Posterior vena cava (tissue), 2 donors: ENCODE measurements at places on chromosomes 2 and 18. TPM values are rescaled to one million over a fixed set of nuclear protein-coding genes. Genes with fewer than 3 reads are reported as not detected.

DNA sequence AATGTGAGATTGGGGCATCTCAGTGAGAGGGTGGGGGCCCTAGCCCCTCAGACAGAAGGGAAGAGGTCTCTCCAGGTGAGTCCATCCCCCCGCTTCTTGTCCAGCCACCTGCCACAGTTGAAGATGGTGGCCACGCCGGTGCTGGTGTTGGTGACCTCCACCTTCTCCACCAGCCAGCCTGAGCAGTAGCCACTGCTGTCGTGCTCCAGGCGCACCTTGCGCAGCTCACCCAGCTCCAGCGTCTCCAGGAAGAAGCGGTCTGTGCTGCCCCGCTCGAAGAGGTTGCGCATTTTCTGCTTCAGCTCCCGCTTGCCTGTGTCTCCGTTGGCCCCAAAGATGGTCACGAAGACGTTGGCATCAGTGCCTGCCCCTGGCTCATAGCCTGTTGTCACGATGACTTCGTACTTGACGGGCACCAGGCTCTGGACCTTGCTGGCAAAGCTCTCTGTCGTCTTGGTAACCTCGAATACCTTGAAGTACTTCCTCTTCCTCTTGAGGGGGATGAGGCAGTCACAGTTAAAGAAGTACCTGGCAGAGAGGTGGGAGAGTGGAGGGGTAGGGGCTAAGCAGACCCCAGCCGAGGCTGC lies 179.5 kb downstream of the LOXHD1 start:
- DNase-seq: peak; percentile 81

PIEZO2 gene
- total RNA-seq: 7.5 TPM

- no peak for DNase-seq
These were observed 4.0 kb downstream of the VAMP5 start for GRCh38 chr2:85588236-85588635.

- peak; percentile 91 for DNase-seq
These were observed 22.2 kb downstream of the FAP start for GRCh38 chr2:162221064-162221463.

- DNase-seq: no peak
These were observed 140.8 kb upstream of the ZFP36L2 start for GRCh38 chr2:43367012-43367782.

GMPPA gene
- total RNA-seq: 42.8 TPM

- no peak for DNase-seq
These were observed 8.4 kb upstream of the PRKCE start for GRCh38 chr2:45643095-45643494.

NEU2 gene
- not detected for total RNA-seq

GRCh38 chr2:38685116-38685735 lies 19.3 kb downstream of the GALM start:
- no peak for DNase-seq

SERPINB10 gene
- not detected for total RNA-seq

SCN9A gene
- total RNA-seq: 2.5 TPM

- DNase-seq: no peak
These were observed 905 bp downstream of the TTLL4 start for GRCh38 chr2:218711550-218711929.

AGXT gene
- total RNA-seq: not detected

DNA sequence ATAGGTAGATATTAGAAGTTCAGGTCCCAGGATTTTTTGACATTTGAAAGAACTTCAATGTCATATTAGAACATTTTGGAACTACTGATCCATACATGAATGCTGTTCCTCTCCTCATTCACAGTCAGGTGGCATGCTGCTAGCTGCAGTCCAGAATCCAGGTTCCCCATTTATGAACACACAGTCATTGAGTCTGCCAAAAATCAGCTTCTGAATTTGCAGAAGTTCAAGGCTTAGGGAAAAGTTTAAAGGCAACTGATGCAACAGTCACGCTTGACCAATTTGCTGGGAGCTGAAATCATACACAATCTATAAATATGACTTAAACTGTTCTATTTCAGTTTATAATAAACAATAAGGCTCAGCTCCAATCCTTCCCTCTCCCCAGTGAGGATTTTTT lies 17.3 kb upstream of the TTR start:
- no peak for DNase-seq

- no peak for DNase-seq
These were observed 160.9 kb downstream of the BAZ2B start for GRCh38 chr2:159455330-159455918.

STARD6 gene
- not detected for total RNA-seq

GRCh38 chr2:46299365-46300263 lies 2.4 kb downstream of the EPAS1 start:
- DNase-seq: peak; percentile 91

DNA sequence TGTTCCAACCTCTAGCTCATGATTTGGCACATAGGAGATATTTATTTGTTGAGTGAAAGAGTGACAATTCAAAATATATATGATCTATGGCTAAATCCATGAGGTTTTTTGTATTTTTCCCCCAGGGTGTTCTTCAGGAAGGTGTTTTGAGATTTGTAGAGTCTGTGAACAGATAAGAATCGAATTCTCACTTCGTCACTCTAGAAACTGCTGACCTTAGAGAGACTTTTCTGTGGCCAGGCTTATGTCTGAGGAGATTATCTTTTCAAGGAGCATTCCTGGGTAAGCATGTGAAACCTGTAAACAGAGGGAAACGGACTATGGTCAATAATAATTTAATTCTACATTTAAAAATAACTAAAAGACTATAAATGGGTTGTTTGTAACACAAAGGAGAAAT lies 849 bp upstream of the ITGB6 start:
- DNase-seq: no peak

- no peak for DNase-seq
These were observed 39.8 kb downstream of the WDR33 start for GRCh38 chr2:127770973-127771735.

GRCh38 chr18:79068341-79068936 lies 755 bp upstream of the ATP9B start:
- DNase-seq: no peak

GRCh38 chr18:8951491-8951890 lies 151.0 kb upstream of the NDUFV2 start:
- DNase-seq: no peak

COL4A4 gene
- 3.0 TPM for total RNA-seq

MAP3K19 gene
- total RNA-seq: not detected

DNA sequence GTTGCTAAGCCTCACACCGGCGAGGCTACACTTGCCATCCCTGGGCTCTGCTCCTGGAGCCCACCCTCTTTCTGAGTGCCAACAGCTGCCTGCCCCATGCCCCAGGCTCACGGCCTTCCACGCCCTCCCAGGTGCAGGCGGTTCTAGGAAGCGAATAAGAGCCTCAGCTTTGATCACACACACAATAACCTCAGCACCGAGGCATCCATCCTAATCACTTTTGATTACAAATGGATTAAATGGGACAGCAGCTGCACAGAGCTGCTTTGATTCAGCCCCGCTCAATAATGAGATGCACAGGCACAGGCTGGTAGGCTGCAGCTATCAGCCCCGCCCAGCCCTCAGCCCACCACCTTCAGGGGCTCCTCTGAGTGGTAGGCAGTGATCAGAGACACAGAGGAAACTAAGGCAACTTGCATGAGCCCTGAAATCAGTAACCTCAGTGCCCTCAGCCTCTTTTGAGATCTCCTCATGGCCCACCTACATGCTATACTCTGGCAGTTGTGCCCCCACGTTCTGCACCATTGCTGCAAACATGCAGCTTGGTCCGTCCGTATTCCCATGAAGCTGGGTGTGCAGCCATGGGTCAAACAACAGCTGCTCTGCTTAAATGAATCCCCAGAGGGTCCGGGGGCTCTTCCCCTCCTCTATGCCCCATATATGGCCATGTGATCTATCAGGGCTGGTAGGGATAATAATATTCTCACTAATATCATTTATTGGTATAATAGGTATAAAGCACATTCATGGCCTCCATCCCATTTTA lies 171.4 kb downstream of the SETBP1 start:
- no peak for DNase-seq

DNA sequence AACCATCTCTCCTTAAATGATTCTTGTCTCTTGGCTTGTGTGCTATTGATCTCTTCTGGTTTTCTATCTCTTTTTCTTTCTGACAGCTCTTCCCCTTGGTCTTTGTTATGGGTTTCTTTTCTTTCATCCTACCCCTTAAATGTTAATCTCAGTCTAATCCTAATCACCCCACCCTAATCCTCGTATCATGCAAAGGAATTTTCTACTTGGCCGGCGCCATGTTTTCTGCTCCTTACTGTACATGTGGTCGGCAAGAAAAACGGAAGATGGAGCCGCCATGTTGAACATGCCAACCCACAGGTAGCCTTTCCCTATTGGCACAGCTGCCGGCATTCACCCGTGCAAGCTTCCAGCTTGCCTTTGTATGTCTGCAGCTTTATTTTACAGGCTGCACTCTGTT lies 61.8 kb upstream of the VPS54 start:
- DNase-seq: no peak

NEU4 gene
- total RNA-seq: not detected

DNA sequence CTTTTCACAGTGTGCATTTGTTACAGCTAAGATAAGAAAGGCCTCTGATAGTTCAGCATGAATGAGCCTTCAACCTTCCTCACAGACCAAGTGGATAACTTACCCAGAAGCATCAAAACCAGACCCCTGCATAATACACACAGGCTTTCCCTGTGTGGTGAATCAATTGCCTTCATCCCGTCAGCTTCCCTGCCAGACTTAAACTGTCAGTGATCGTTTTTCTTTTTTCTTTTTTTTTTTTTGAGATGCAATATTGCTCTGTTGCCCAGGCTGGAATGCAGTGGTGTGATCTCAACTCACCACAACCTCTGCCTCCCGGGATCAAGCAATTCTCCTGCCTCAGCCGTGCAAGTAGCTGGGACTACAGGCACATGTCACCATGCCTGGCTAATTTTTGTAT lies 20.5 kb upstream of the SLC35F5 start:
- DNase-seq: no peak

GRCh38 chr2:143675021-143675420 lies 545.8 kb downstream of the ARHGAP15 start:
- DNase-seq: no peak

TMEM247 gene
- total RNA-seq: not detected

GRCh38 chr18:23812546-23813440 lies 123.5 kb downstream of the LAMA3 start:
- DNase-seq: no peak

LPIN1 gene
- total RNA-seq: 24.2 TPM

- DNase-seq: no peak
These were observed 82.6 kb downstream of the C18orf54 start for GRCh38 chr18:54440292-54440691.

DNA sequence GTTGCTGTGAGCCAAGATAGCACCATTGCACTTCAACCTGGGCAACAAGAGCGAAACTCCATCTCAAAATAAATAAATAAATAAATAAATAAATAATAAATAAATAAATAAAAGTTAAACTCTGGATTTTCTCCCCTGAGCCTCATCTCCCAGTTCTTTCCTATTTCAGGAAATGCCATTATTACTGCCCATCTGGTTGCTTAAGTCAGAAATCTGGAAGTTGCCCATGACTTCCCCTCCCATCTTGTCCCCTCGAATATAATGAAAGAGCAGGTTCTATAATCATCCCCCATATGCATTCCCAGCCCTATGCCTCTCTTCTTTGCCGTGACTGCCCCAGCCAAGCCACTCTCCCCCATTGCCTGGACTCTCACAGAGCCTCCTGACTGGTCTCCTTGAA lies 4.2 kb upstream of the PSD4 start:
- DNase-seq: peak; percentile 26

- no peak for DNase-seq
These were observed 208.8 kb downstream of the CDH2 start for GRCh38 chr18:27967913-27968824.

DNA sequence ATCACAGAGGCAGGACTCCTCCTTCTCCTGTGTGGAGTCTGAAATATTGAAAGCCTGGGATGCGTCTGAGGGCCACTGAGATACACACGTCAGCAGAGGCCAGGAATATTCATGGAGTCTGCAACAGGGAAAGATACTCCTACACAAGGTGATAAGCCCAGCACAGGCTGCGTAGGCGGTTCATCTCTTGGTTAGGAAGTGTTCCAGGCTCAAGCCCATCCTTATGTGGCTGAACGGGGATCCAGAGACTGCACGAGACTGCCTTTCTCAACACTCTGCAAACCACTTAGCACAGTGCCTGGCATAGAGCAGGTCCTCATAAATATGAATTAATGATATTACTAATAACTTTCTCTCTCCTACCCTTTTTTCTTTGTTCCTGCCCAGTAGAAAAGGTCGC lies 29.2 kb upstream of the AGPS start:
- DNase-seq: no peak
